ENCODE measurements at places on chromosomes 3 and 15.

GRCh38 chr3:61520966-61521628, 40.3 kb upstream of the PTPRG start:
- no peak for DNase-seq

GRCh38 chr3:169505577-169506230, 157.8 kb downstream of the MECOM start:
- peak; percentile 12 for DNase-seq

GRCh38 chr3:37554364-37554763, 307.3 kb upstream of the CTDSPL start:
- no peak for DNase-seq

DNA sequence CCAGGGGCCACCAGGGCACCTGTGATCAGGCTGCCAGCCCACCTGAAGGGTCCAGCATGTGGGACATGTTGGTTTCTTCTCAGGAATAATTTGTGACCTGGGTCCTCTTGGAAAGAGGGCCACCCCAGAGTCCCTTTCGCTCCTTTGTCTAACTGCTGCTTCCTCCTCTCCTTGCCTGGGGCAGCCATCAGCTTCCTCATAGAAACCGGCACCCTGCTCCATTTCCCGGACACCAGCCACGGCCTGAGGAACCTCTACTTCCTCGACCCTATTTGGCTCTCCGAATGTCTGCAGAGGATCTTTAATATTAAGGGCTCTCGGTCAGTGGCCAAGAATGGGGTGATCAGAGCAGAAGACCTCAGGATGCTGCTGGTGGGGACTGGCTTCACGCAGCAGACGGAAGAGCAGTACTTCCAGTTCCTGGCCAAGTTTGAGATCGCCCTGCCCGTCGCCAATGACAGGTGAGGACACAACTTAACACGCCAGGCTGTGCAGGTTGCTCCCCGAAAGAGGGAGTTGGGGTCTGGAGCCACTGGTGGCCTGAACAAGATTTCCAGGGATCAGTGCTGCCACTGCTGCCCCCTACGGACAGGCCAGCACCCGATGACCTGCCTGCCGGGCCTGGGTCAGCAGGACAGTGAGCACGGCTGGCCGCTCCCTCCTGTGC, 109.7 kb downstream of the LRRK1 start:
- no peak for DNase-seq

DNA sequence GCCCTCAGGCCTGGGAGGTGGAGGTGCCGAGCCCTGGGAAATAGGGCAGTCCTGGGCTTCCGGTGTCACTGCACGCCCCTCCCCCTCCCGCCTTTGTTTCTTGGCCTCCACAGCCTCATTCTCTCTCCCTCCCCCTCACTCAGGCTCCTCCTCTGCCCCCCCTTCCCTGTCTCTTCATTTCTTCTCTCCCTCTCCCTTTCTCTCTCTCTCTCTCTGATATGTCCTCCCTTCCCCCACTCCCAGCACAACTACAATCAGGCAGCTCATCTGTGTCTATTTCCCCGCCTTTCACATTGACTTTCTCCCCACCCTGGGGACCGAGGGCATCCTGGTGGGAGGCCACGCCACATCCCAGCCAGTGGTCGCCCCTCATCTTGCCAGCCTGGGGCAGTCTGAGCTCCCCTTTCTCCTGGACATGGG, 40.2 kb downstream of the IDH2 start:
- DNase-seq, result no peak

- peak; percentile 16 for DNase-seq
Observed at GRCh38 chr3:149941186-149941585, 29.5 kb downstream of the PFN2 start.

DNA sequence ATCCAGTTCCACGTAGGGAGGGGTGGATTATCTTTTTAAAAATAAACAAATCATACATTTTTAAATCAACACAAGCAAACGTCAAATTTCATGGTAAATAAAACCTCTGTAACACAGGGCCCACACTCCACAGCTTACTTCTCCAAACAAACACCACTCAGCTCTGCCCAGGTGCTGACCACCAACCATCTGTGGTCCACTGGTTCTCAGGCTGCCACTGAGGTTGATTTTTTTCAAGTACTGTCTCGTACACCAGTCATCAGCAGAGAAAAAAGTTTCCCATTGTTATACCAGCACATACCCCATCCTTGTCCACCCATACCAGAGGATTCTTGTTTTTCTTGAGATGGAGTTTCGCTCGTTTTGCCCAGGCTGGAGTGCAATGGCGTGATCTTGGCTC, 32.4 kb downstream of the CHSY1 start:
- no peak for DNase-seq

GRCh38 chr15:25186906-25187645, 232.3 kb downstream of the SNRPN start:
- DNase-seq, result no peak

DNA sequence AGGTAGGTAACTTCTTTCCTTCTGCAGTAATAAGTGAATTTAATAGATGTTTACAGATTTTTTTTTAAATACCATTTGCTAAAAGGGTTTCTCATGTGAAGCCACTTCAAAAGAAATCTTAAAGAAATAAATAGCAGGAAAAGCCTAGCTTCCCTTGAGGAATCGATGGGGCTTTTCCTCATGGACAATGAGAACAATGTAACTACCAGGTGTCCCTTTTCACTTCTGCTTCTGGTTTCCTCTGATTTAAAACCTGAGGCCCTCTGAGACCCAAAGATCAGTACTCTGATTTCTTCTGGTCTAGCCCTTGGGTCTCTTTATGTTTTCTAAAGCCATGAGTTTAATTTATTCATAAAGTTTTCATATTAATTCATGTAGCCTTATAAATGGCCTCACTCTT, 13.1 kb upstream of the TMEM42 start:
- no peak for DNase-seq
